ENCODE measurements at places on chromosomes 5 and 9.

GRCh38 chr5:131706281-131706680 is 71.3 kb upstream of the RAPGEF6 start:
- DNase-seq, result peak; percentile 82

- DNase-seq, result no peak
Observed at GRCh38 chr5:208449-209114, 9.4 kb downstream of the CCDC127 start.

DNA sequence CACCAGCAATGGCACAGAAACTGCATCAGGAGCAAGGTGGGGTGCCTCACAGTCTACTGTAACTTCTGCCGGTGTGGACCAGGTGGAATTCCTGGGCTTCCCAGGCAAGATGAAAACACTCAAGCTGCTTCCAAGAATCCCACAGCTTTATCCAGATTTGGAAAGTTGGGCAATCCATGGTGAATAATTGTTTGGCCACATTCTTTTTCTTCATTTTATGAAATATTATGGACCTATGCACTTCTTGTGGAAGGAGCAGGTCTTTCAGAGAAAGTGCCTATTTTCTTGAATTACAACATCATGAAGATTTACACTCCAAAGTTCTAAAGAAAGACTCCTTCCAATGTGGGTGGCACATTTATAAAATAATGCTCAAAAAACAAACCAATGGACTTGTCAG is 503.6 kb downstream of the SEMA5A start:
- DNase-seq, result no peak

DNA sequence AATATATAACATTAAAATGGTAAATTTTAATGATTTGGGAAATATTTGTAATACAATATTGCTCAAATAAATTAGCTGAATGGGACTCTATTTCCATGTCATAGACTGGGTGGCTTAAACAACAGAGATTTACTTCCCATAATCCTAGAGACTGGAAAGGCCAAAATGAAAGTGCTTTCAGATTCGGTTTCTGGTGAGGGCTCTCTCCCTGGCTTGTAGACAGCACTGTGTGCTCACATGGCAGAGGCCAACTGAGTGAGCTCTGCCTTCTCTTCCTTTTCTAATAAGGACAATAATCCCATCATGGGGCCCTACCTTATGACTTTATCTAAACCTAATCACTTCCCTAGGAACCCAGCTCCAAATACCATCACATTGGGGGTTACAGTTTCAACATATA is 196.2 kb downstream of the MARCHF11 start:
- no peak for DNase-seq

GRCh38 chr9:94145640-94146039 is 61.4 kb downstream of the PTPDC1 start:
- no peak for DNase-seq

DNA sequence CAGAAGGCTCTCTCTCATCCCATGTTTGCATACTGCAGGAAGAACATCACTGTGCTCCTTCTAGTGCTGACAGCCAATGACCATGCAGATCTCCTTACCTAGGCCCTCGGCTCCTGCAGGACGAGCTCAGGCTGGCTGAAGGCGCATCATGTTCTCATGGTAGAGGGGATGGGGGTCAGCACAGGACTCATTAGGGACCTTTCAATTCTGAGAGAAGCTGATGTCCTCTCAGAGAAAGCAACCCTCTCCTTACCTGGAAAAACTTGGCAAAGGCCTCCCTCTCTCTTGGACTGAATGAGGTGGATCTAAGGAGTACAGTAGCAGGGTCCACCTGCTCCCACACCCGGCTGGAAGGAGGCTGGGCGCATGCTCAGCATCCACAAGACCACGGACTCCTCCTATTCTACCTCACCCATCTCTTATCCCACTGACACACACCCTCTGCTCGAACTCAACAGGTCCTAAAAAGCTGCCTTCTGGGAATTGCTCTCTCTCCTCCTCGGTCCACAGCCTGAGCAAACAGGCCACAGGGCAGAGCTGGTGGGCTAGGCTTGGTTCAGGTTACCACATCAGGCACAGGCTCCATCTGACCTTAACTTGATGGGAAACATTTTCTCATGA is 2.9 kb downstream of the IPPK start:
- DNase-seq, result no peak

GRCh38 chr5:169631360-169631759 is 5.7 kb upstream of the DOCK2 start:
- peak; percentile 42 for DNase-seq

DNA sequence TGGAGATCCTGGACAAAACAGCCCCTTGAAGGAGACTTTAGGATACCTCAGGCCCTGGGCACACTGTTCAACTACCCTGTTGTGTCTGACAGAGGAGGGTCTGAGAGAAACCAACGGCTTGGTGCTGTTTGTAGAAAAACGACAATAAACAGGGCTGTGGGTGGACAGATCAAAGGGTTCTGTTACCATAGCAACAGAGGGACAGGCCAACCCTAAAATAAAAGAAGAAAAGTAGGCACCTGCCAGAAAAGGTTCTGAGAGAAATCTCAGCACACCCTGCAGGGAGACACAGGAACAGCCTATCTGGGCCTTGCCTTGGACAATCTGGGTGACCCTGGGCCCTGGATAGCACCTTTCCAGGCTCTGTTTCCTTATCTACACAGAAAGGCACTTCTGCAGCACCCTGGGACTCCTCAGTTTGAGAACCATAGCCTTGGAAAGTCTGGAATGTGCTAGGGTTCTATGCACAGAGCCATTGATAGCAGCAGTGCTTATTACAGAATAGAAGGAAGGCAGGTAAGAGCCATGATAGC is 104.8 kb upstream of the TBC1D2 start:
- no peak for DNase-seq

GRCh38 chr5:120457839-120458507 is 6.1 kb upstream of the PRR16 start:
- peak; percentile 80 for DNase-seq

DNA sequence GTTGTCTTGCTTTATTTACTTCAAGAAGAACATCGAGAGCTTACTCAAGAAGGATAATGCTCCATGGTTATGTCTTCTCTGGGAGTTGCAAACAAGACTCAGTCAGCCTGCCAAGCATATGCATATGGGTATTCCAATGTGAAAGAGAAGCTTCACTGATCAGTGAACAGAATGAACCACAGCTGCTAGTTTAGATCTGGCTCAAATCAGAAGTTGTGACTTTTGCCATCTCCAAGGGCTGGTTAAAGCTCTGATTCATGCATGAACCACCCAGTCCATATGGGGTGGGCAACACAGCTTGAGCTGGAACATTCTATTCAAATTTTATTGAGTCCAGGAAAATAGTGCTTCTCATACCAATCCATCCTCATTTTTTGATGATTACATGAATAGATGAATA is 50.0 kb downstream of the ATPSCKMT start:
- no peak for DNase-seq

DNA sequence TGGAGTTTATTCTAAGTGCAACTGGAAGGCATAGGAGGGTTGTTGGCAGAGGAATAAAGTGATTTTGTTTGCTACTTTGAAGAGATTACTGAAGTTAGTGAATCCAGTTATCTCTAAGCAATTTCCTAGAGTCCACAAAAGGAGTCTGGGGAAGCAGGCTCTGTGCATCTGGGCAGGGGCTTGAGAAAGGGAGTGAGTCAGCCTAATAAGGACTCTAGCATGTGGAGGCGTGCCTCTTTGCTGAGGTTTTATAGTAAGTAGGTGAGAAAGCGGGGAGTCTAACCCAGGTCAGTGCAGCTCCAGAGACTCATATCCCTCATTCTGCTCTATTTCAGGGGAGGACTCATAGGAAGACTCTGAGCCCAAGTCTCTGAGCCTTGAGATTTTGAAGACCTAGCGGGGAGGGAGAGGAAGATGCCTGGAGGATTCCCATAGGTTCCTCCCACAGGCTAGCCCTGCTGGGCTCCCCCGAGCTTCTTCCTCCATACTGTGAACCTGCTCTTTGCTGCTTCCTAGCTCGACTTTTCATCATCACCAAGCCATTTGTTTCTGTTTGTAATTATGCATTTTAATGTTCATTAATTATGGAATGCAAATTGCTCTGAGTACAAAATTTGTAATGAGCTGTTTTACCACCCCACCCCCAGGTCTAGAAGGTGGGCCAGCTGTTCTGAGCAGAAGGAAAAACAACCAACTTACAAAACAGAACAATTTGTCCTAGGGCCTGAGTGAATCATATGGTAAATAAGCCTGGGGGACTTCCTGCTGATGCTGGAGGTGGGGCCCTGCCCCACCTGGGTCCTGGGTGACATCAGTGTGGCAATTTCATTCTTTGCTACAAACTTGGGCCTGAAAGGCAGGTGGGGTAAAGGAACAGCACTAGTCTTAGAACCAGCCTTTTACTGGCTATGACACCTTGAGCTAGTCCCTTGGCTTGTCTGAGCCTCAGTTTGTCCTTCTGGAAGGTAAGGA is 150.2 kb downstream of the TRIM32 start:
- DNase-seq, result no peak

DNA sequence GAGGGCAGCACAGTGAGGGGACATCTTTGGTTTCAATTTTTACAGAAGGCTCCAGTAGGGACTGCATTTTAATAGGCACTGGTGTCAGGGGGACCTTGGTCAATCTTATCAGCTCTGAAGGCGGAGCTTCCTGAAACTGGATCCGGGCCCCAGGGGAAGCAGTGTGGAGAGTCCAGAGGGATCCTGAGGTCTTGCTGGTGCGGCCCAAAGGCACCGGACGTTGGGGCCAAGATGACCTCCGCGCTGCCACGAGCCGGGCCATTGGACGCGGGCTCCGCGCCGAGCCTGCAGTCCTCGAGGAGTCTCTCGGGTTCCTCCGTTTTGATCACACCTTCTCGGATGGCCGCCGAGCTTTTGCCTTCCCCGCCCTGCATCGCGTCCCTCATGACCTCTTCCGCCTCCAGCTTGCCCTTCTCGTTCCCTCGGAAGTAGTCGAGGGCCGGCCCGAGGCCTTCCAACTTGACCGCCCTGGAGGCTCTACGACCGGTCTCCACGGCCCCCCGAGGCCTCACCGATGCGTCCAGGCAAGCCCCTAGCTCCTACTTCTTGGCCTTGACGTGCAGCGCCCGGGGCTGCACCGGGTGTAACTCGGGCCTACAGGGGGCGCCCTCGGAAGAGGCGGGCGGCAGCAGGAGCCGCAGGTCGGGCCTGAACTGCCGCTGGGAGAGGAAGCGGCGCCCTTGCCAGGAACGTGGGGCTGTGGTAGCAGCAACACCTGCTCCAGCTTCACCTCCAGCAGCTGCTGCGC is 18.8 kb downstream of the C5orf52 start:
- peak; percentile 18 for DNase-seq

DNA sequence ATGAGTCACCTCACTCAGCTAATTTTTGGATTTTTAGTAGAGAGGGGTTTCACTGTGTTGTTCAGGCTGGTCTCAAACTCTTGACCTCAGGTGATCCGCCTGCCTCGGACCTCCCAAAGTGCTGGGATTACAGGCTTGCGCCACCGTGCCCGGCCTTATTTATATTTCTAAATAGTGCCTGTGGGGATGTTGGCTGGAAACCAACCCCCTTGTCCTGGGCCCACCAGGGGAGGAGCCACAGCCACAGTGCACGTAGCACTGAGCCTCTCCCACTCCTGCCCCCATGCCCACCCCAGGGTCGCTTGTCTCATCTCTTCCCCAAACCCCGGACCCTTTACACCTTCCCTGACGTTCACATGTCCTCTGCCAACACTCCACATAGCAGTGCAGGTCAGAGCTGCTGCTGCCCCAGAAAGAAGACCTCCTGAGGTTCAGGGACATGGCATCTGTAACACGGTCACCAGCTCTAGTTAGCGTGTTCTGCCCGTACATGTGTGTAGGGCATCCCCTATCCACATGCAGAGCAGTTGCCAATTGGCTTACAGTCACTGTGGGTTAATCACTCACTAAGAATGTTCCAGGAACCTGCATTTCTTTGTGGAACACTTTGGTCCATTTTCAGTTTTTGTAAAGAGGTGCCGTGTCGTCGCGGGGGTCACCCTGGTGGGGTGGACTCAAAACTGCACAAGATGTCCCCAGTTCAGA is 10.2 kb upstream of the MRPS2 start:
- no peak for DNase-seq

GRCh38 chr5:2399096-2399495 is 352.4 kb downstream of the IRX2 start:
- DNase-seq, result no peak

GRCh38 chr5:476102-476813 is 33.3 kb downstream of the EXOC3 start:
- DNase-seq, result no peak

- DNase-seq, result peak; percentile 16
Observed at GRCh38 chr5:150328515-150328914, 25.8 kb upstream of the ARSI start.

- no peak for DNase-seq
Observed at GRCh38 chr5:61641748-61642565, 309.9 kb downstream of the ZSWIM6 start.

DNA sequence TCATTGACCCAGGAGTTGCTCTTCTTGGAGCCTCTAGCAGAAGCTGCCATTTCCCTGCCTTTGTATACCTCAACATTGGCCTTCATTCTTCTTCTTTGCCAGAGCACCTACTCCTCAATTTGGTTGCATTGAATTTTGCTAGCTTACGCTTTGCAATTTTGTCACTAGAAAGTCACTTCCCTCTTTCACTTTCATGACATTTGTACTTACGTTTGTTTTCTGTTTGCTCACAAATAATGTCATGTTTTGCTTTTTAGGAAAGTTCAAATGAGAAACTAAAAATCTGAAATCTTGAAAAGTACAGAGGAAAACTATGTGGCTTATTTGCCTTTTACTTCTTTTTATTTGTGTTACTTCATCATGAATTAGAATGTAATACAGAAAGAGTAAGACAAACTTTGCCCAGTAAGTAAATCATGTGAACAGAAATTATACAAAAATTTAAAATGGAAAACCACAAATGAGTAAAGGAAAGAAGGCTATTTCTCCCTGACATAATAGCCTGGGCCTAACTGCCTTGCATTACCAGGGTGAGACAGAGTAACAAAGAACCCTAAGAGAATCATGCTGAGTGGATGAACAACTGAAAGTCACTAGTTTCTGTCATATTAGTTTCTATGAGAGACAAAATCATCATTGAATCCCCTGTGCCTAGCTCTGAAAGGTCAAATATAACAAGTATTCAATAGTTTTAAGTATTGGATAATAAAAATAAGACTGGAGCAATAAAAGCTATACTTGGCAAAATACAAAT is 7.4 kb upstream of the IFNA1 start:
- peak; percentile 84 for DNase-seq

GRCh38 chr5:139277171-139277570 is 16.4 kb upstream of the MATR3 start:
- no peak for DNase-seq

GRCh38 chr9:136748666-136749611 is 614 bp upstream of the LCN6 start:
- DNase-seq, result no peak

GRCh38 chr5:172574871-172575223 is 66.2 kb upstream of the NEURL1B start:
- no peak for DNase-seq

- no peak for DNase-seq
Observed at GRCh38 chr9:136665704-136666371, 3.1 kb downstream of the EGFL7 start.

- DNase-seq, result no peak
Observed at GRCh38 chr9:124854822-124855221, 1.6 kb downstream of the WDR38 start.

Measured in suppressor macrophage treated with lipopolysaccharide for 1 hour (primary cell).